Foreskin fibroblast (primary cell): ENCODE measurements at places on chromosomes 16 and 17.

GRCh38 chr17:72996791-72997190 is 95.7 kb downstream of the SLC39A11 start:
- no peak for DNase-seq

- no peak for DNase-seq
Observed at GRCh38 chr16:82024883-82025282, 10.2 kb upstream of the HSD17B2 start.

DNA sequence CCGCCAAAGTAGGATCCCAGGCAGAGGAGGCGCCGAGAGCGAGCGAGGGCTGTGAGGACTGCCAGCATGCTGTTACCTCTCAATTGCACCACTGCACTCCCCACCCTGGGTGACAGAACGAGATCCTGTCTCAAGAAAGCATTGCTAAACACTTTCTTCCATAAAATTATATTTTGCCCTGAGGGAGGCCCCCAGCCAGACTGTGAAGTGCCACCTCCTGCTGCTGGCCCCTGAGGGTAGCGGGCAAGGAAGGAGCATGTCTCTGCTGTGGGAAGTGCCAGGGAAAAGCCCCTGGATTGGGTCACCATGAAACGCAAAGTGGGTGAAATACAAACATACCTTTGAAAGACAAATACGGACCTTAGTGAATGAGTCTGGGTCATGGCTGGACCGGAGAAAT is 78.0 kb upstream of the AMZ2 start:
- DNase-seq, result no peak

- DNase-seq, result no peak
Observed at GRCh38 chr16:23134274-23134673, 15.0 kb downstream of the USP31 start.

DNA sequence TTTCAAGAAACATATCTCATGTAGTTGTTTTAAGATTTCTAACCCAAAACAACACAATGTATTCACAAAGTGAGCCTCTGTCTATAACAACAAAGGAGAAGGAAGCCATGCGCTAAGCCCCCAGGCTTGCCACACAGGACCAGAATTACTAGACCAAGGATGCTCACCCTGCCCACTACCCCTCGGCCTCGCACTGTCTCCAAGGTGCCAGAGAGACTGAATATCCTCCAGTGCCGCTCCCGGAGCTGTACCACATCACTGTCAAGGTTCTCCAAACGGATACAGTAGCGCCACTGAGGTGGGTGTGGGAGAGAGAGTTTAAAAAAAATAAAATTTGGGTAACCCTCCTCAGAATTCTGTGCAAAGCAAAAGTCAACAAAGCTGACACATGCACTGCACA is 7.1 kb downstream of the POLDIP2 start:
- DNase-seq, result no peak

- DNase-seq, result no peak
Observed at GRCh38 chr17:42893359-42893758, 7.2 kb upstream of the G6PC1 start.

DNA sequence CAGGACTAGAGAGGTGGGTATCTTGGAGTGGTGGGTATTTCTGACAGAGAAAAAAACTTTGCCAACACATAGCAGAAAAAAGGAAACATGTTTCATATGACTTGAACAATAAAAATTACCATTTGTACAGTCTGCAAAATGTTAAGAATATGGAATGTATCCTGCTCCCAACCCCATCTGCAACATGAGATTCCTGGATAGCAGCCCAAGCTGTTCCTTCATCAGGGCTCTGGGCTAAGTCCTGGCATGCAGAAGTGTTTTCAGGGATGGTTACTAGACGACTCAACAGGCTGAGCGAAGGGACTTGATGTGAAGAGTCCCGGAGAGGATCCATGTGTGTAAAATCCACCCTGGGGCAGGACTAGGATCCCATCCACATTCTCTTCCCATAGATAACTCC is 121.0 kb upstream of the IRX3 start:
- peak; percentile 43 for DNase-seq

- DNase-seq, result no peak
Observed at GRCh38 chr17:10042589-10043244, 137.6 kb upstream of the RCVRN start.

DNA sequence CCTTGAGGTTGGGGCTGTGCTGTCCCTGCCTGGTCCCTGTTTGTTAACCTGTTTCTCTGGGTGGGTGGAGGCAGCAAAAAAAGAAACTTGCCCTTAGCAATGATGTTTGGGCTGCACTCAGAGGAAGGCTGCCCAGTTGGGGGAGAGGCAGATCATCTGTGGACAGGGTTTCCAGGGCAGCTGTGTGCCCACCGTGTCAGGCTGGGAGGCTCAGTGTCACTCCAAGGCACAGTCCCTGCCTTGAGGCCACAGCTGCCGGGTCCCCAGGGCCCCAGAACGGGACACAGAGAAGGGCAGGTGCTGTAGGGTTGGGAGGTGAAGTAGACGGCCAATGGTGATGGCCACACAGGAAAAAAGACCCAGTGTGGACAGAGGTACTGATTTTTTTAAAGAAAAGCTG is 3.9 kb downstream of the IL34 start:
- DNase-seq, result no peak

DNA sequence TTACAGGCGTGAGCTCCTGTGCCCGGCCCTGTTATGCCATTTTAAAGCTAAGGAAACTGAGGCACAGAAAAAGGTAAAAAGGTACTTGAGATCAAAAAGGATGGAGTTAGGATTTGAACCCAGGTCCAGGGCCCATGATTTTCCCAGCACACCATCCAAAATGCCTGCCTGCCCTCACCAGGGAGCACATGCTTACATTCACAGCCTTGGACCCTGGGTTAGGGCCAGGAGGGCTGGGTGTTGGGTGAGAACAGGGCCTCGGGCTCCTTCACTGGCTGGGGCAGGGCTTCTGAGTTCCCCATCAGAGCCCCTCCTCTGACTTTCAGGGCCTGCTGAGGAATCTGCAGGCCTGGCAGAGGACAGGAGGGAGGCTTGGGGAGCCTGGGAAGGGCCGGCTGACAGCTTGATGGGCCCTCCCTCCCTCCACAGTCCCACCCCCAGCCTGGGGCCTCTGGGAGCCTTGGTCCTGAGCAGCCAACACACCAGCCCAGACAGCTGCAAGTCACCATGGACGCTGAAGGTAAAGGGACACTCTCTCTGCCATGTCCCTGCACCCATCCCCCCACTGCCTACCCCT is at the start of gene QPRT:
QPRT (plus strand) TSS at position 490 of the 577 bp plus-strand sequence; CDS start at position 508, 18 bp downstream.
- DNase-seq, result peak; percentile 39

DNA sequence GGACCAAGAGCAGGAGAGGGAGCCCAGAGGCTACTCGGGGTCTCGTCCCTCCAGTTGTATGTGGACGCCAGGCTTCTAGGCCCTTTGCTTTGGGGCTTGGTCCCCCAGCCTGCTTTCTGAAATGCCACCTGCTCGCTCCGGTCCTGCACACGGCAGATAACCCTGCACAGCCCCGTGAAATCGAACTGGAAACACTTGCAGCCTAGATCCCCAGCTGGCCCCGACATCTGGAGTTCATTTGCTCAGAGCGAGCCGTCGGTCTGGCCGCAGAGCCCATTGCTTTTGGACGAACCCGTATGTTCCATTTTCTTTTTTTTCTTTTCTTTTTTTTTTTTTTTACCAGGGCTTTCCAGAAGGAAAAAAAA is 22.9 kb downstream of the C1QTNF1 start:
- peak; percentile 84 for DNase-seq

DNA sequence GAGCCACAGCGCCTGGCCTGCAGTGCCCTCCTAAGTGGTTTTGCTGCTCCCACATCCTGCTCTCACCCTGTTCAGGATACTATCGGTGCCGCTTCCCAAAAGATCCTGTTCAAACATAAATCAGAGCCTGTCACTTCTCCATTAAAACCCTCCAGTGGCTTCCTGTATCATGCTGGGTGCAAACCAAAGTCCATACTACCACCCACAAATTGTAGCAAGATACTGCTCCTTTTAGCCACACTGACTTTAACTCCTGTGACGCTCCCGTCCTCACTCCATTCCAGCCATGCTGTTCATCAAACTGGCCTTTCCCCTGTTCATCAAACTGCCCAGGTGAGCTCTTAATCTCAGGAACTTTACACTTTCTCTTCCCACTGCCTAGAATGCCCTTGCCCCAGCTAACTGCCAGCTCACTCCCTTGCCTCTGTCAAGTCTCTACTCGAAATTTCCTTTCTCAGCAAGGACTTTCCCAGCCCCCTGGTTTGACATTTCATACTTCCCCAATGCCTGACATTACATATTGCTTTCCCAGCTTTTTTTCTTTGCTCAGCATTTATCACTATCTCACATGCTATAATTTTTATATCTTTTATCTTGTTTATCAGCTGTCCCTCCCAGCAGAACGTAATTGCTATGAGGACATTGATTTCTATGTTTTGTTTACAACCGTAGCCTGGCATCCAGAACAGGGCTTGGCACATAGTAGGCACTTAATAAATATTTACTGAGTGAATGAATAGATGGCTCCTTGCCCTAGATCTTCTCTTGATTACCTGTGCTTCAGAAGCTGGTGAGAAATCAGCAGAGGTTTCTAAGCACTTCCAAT is 44.3 kb upstream of the SMURF2 start:
- DNase-seq, result no peak

- DNase-seq, result no peak
Observed at GRCh38 chr17:73029991-73030390, 62.5 kb downstream of the SLC39A11 start.

GRCh38 chr16:75614066-75614897 is 8.8 kb downstream of the ADAT1 start:
- DNase-seq, result peak; percentile 44

- no peak for DNase-seq
Observed at GRCh38 chr17:58268774-58269556, 11.8 kb downstream of the MPO start.

- DNase-seq, result peak; percentile 21
Observed at GRCh38 chr17:6427279-6427781, 7.6 kb downstream of the AIPL1 start.
